T-helper 9 cell (primary cell): ENCODE measurements at places on chromosomes 12 and 14.

GRCh38 chr12:27771481-27772327, 8.3 kb upstream of the KLHL42 start:
- DNase-seq, result no peak

DNA sequence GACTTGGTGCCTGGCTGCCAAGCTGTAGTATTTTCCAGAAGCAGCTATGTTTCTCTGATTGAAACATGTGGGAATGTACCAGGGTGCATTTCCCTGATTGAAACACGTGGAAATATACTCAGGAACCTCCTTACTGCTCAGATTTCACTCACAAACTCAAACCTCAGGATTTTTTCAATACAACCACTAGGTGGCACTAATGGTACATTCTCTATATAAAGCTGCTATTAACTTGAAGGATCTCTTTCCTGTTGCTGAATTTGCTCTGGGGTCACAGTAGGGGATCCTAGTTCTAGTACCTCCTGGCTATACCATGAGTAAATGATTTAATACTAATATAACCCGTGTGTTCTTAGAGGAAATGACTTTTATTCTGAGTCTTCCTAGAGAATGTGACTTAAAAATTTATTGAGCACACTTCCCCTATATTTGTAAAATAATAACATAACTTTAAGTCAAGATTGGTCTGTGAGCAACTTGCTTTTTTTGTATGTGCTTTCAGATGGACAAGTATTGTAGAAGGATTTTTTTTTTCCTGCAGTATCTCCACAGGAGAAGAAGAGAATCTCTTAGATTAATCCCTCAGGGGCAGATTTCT, 173.8 kb upstream of the MIS18BP1 start:
- DNase-seq, result no peak

DNA sequence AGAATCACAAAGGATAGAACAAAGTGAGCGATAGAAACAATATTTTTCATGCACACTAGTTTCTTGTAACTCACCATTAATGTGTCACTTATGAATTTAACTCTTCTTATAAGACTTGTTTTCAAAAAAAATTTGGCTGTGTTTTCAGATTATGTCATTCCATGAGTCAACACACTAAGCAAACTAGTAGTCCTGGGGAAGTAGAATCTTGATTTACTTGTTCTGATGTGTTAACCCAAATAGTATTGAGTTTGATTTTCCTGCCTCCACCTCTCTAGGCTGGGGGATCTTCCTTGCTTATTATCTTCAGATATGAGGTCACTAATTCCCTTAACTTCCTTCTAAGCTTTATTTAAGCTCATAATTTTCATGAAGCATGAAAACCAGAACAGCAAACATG, 151.0 kb upstream of the SEL1L start:
- no peak for DNase-seq

DNA sequence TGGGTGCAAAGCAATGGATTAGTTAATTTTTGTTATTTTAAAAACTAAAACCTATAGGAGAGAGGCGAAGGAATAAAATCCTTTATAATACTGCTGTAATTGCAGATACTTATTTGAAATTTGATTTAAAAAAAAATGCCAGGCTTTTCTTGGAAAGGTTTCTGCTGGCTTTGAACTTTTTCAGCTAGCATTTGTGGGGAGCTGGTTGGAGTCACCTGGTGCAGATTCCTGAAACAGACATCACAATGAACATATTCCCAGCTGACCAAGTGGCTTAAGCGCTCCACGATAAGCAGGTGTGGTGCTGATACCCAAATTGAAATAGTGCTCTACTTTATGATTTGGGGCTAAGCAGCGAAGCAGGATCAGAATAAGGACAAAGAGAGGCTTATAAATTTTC, 42.9 kb downstream of the DACT1 start:
- no peak for DNase-seq

DNA sequence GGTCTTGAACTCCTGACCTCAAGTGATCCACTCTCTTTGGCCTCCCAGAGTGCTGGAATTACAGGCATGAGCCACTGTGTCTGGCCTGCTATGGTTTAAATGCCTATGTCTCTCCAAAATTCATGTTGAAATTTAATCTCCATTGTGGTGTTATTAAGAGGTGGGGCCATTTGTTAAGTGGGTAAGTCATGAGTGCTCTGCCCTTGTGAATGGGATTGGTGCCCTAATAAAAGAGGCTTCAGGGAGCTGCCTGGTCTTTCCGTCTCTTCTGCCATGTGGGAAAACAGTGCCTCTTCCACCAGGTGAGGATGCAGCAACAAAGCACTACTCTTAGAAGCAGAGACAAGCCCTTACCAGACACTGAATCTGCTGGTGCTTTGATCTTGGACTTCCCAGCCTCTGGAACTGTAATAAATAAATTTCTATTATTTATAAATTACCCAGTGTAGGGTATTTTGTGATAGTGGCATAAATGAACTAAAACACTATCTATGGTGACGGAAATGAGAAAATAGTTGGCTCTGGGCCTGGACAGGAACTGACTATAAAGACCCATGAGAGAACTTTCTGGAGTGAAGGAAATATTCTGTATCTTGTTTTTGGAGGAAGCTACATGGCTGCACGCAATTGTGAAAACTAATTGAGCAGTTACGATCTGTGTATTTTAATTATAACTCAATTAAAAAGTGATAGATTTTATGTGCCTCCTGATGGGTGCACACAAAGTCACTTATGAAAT, 12.1 kb upstream of the ATP23 start:
- DNase-seq, result no peak
